ENCODE measurements at places on chromosomes 12 and 14.

DNA sequence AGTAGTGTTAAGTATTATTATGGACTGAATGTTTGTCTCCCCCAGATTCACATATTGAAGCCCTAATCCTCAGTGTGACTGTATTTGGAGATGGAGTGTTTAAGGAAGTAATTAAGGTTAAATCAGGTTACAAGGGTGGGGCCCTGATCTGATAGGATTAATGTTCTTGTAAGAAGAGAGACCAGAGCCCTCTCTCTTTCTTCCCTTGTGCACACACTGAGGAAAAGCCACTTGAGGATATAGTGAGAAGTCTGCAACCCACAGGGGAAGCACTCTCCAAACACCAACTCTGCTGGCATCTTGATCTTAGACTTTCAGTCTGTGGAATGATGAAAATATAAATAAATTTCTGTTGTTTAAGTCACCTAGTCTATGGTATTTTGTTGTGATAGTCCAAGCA, 2.2 kb upstream of the KLRG1 start:
- DNase-seq: no peak

DNA sequence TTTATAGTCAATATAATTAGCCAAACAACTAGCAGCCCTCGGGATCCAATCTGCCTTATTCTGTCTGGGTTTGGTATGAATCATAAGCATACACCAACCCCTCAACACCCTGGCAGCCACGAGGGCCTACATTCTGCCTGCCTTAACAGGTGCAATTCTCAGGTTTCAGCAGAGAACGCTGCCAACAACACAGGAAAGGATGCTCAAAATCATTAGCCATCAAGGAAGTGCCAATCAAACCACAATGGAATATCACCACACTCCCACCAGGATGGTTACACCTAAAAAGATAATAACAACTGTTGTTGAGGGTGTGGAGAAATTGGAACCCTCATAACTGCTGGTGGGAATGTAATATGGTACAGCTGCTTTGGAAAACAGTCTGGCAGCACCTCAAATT, 122.8 kb downstream of the TTC7B start:
- no peak for DNase-seq

DNA sequence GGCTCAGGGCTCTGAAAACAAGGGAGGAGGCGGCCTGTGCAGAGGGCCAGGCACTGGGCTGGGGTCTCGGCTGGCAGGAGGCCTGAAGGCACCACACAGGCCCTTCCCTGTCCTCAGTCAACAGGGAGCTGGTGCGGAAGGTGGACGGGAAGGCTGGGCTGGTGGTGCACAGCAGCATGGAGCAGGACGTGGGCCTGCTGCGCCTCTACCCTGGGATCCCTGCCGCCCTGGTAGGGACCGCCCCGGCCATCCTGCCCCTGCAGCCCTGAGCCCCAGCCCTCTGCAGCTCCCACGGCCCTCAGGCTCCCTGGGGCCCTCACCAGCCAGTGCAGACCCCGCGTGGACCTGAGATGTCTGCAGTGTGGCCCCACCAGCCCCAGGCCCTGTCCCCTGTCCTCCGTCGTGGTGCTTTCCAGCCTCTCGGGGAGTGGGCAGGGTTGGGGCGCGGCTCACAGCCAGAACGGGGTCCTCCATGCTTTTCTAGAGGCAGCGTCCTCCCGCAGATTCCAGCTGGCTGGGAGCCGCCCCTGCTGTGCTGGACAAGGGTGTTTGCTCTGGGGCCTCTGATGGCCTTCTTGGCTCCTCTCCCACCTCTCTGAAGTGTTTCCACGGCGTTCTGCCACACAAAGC, 18.1 kb downstream of the ASPG start:
- peak; percentile 34 for DNase-seq

DNA sequence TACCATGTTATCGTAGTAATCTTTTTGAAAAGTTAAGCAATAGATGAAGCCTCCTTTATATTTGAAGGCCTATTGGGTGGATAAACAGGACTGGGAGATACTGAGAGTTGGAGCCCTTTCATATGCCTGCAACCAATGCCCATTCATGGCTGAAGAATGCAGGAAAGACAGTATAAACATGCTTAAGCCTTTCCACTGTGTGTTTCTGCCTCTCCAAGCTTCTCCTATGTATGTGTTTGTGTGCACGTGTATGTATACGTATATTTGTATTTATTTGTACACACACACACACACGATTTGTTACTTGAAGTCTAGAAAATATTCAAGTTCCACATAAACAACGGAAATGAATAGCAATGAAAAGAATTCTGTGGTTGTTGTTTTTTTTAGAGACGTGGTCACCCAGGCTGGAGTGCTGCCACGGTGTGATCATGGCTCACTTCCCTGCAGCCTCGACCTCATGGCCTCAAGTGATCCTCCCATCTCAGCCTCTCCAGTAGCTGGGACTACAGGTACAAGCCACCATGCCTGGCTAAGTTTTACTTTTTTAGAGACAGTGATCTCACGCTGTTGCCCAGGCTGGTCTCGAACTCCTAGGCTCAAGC, 1453.5 kb downstream of the AACS start:
- no peak for DNase-seq

- DNase-seq: no peak
These were observed 33.6 kb downstream of the GYS2 start for GRCh38 chr12:21571046-21571445.

GRCh38 chr14:100278702-100279101, 27.5 kb downstream of the SLC25A29 start:
- DNase-seq: no peak

DNA sequence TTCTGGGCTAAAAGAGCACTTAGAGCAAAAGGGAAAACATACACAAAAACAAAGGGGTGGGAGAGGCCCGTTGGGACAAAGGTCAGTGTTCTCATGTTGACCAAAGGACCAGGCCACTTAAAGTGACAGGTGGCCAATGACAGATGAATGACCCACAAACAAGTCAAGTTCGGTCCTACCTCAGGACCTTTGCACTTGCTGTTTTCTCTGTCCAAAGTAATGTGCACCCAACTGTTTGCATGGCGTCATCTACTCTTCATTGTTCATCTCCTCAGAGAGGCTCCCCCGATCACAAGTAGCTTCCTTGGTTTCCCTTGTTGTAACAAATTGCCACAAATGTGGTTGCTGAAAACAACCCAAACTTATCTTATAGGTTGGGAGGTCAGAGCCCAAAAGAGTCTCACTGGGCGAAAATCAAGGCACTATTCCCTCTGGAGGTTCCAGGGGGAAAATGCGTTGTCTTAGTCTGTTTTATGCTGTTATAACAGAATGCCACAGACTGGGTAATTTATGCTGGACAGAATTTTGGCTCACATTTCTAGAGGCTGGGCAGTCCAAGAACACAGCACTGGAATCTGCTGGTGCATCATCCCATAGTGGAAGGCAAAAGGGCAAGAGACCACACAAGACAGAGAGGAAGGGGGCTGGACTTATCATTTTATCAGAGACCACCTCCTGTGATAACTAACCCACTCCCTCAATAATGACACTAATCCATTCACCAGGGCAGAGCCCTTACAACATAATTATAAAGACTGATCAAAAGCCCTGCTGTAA, 23.9 kb downstream of the CLMN start:
- DNase-seq: no peak

GRCh38 chr14:68564826-68565759, 227.8 kb downstream of the ZFP36L1 start:
- no peak for DNase-seq

DNA sequence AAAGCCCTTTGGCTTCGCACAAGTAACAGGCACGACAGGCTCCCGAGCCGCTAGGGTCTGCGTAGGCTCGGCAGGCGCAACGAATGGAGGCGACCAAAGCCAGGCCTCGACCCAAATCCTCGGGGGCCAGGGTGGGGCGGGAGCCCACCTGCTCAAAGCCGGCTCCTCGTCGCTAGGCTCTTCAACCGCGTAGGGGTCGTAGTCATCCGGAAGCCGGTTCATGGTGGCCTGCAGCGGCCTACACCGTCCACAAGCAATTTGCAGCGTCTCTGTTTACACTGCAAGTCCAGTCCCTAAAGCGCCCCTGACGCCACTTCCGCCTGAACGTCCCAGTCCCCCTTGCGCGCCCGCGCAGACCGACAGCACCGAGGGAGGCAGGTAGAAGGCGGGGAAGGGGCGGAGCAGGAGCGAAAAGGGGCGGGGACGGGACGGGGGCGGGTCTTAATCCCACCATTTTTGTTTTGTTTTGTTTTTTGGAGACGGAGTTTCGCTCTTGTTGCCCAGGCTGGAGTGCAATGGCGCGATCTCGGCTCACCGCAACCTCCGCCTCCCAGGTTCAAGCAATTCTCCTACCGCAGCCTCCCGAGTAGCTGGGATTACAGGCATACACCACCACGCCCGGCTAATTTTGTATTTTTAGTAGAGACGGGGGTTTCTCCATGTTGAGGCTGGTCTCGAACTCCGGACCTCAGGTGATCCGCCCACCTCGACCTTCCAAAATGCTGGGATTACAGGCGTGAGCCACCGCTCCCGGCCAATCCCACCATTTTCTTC, at the start of gene EAPP:
EAPP (minus strand) TSS at position 295 of the 774 bp plus-strand sequence; CDS start at position 222, 73 bp downstream.
- DNase-seq: peak; percentile 99

DNA sequence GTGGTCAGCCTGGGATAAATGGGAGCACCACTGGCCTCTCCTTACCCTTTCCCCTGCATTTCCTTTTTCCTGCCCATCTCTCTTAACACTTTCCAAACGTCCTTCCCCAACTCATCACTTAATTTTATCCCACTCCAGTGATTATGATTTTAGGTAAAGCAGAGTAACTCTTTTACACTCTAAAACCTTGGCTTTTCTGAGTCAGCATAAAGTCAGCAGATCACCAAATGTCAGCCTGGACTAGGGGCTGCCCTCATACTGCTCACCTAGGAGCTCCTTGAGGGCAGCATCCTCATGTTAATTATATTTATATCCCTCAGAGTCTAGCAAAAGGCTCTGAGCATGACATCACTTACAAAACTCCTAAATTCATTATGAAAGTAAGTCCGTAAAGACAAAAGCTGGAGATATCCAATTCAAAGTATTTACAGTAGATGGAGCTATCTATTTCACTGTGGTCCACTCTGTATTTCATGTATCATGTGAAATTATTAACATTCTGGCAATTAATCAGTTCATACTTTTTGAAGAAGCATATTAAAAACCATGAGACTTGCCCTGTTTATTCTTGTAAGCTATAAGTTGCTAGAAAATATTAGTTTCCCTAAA, 17.0 kb upstream of the DICER1 start:
- DNase-seq: no peak

GRCh38 chr12:132812631-132813305, 15.9 kb downstream of the GOLGA3 start:
- no peak for DNase-seq

- peak; percentile 85 for DNase-seq
These were observed 7.3 kb downstream of the MSI1 start for GRCh38 chr12:120361506-120362208.

- DNase-seq: no peak
These were observed 124.5 kb downstream of the SLC8A3 start for GRCh38 chr14:70064136-70064865.

GRCh38 chr14:61603736-61604135, 91.6 kb upstream of the HIF1A start:
- DNase-seq: no peak

DNA sequence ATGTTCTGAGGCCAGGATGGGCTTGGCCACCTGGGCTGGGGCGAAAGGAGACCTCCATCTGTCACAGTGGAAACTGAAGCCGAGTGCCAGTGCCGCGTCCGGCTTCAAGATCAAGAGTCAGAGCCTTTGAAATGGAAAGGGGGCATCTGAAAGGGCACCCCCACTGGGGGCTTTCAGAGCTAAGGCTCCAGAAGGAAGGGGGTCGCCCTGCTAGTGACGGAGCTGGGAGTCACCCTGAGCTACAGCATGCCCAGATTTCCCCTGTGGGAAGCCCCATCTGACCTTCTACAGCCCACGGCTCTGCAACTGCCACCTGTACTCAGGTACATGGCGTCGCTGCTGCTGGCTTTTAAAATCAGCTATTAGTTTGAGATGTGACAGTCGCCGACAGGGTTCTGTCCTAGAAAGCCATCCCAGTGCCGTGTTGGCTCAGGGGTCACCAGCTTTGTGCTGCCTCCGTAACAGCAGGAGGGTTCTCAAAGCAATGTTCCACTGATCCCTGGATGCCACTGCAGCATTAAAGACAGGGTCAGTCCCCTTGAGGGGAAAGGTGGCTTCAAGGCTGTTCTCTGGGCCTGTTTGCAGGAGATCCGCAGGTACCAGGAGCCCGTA, 31.5 kb downstream of the CCNK start:
- DNase-seq: peak; percentile 38

DNA sequence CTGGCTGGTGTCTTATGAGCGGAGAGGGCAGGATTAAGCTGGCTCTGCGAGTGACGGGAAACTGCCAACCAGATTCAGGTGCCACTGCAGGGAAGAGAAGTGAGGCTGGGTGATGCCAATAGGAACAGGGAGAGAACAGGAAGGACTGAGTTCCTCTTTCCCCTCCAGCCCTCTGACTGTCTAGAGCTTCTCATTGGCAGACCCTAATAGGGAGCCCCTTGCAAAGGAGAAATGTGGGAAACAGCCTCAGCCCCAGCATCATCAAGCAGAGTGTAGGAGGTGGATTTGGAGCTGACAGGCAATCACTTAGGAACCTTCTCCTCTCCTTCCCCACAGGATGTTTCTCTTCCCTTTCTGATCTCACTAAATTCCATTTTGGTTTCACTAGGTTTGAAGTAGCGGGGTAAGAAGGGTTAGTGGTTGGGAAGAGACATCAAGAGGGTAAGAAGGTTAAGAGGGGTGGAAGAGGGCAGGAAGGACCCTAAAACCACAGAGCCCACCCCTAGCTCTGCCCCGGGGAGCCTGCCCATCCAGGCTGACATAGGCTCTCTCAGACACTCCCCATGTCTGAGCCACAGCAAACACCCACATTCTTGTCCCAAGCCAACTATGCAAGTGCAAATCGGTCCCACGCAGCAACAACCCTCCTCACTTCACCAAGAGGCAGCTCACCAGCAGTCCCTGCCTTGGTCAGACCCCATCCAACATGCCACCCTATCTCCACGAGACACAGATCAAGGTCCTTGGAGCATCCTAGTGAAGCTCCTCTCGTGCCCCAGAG, 111.1 kb downstream of the STAB2 start:
- no peak for DNase-seq

DNA sequence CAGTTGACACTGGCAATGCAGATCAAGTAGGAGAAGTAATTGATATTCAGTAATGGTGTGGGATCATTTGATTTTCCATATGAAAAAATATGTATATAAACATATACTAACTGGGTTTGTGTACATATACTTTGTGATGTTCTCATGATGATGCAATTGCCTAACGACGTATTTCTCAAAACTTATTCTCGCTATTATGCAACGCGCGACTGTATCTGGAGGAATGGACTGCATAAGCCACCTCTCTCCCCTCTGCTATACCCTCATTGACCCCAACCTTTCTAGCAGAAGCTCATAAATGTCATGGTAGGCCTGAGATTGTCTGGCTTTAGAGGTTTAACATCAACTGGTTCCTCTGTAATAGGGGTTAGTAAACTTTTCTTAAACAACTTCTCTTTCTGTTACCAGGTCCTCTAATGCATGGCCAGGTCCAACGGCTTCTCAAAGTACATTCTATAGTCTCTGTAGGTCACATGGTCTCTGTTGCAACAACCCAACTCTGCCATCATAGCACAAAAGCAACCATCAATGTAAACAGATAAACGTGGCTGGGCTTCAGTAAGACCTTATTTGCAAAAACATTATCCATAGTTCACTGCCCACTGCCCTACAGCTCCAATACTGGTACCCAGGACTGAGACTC, 59.3 kb downstream of the FOXN3 start:
- no peak for DNase-seq

All from dorsolateral prefrontal cortex (tissue), 122 donors.